ENCODE measurements at places on chromosomes 2 and 18. TPM values are rescaled to one million over a fixed set of nuclear protein-coding genes. Genes with fewer than 3 reads are reported as not detected.

Gene PPIL3
- total RNA-seq: 49.8 TPM

Gene ATRAID
- total RNA-seq: 35.4 TPM

Gene STAT4
- total RNA-seq: 6.3 TPM

Gene C2orf78
- total RNA-seq: not detected

Gene UBXN4
- total RNA-seq: 88.3 TPM

Gene GAL3ST2
- 1.3 TPM for total RNA-seq

Gene ABCG8
- 0.31 TPM for total RNA-seq

Gene RGPD5
- 140 TPM for total RNA-seq

Gene SFT2D3
- total RNA-seq: 8.8 TPM

Gene SLC19A3
- total RNA-seq: 3.1 TPM

Gene REG1B
- total RNA-seq: not detected

All from parietal lobe (tissue), 2 donors.